ENCODE measurements at places on chromosomes 11 and 22.

- DNase-seq: no peak
These were observed 43.1 kb downstream of the LDLRAD3 start for GRCh38 chr11:35986947-35987346.

DNA sequence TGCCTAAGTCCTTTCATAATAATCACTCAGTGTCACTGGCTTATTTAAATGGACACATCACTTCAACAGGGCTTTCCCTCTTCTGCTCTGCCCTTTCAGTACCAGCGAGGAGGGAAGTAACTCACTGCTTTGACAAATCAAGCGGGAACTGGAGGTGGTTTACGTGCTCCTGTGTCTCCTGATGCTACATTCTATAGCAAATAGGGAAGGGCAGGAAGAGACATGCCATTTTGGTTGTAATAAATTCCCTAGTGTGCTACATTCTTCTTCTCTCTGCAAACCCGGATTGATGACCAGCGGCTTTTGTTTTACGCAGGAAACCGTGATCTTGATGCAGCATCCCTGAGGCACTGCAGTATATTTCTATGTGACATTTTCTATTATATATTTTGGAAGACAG is 371.1 kb upstream of the SYN3 start:
- no peak for DNase-seq

- no peak for DNase-seq
These were observed 17.1 kb upstream of the ADORA2A start for GRCh38 chr22:24410110-24410856.

DNA sequence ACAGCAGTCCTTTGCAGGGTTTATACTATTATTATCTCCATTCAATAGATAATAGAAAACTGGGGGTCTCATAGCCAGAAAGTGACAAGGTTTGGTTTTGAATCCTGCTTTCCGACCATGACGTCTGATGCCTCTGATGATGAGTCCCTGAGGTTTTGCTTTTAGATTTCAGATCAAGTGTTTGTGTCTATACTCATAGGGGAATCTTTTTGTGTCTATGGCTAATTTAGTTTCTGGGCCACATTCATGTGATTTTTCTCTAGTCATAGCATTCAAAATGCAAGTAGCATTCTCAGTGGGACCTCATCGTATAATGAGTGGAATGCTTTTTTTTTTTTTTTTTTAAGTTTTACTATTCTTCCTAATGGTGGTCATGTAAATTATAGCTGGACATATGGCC is 72.9 kb downstream of the TNRC6B start:
- no peak for DNase-seq

- no peak for DNase-seq
These were observed 72.9 kb upstream of the ANO1 start for GRCh38 chr11:70005107-70005818.

- DNase-seq: no peak
These were observed 24.1 kb upstream of the MYRF start for GRCh38 chr11:61728066-61728939.

DNA sequence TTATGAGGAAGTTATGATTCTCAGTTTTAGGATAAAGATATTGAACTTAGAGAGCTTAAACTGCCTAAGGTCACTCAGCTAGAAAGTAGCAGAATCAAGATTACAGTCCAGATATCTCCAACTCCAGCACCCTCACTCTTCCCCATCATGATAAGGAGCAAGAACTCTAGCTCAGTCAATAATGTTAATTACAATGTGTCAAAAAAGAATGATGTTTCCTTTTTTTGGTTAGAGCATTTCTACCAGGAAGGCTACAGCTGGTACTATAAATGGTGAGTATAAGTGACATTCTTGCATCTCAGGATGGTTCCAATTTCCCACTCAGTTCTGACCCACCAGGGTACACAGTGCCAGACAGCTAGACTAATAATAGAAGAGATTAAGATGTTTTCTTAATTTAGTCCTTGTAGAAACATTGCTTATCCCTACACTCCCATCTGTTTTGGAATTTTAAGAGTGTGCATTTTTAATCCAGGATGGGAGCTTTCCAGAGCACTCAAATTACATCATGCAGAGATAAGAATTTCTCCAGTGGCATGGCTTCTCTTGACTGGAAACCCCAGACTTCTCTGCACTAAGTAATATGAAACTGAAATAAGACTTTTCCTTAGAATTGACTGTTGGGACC is 21.6 kb upstream of the BBOX1 start:
- no peak for DNase-seq

DNA sequence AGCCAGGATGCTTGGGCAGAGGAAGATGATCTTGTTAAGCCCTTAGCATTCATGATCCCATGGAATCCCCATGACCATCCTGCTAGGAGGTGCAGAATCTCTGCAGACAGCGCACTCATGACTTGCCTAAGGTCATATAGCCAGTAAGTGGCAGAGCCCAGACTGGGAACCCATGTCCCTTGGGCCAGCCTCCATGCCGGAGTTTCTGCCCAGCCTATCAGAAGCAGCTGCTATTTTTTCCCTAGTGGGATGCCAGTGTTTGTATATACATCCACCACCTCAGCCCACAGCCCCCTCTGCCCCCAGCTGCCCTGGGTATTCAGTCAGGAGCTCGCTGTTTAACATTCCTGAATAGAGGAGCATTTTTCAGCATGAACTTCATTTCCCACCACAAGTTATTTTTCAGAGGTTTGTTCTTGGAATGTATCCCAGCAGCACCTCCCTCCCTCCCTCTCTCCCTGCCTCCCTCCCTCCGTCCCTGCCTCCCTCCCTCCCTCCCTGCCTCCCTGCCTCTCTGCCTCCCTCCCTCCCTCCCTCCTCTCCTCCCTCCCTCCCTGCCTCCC is 34.4 kb upstream of the SUSD2 start:
- DNase-seq: peak; percentile 69

DNA sequence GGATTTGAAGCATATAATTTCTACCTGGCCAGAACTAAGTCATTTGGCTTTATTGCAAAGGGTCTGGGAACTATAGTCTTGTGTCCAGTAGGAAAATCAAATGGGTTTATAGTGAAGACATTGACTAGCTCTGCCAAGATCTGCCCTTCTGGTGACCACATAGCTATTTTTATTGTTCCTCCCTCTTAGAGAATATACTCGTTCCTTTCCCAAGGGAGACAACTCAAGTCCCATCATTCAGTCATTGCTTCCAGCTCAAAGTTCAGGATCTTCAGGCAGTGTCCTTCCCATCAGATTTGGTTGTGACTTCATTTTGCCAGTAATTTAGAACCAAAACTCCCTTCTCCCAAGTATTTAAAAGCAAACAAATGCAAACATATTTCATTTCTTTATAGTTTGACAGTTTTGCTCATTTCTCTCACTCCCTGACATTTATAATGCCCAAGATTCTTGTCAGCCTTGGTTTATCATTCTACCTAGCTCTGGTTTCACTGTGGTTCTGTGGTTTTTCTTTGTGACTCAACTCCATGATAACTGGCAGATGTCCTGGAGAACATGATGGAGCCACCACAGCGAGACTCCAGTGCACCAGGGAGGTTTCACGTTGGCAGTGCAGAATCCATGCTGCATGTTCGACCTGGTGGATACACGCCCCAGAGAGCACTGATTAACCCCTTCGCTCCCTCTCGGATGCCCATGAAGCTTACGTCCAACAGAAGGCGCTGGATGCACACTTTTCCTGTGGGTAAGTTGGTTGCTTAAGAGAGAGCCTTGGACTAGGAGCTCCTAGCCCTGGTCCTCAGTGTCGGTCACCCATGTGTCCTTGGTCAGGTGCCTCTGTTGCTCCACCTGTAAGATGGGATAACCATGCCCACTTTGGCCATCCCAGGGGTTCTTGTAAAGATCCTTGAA is 64.9 kb downstream of the DEPDC5 start:
- DNase-seq: no peak

DNA sequence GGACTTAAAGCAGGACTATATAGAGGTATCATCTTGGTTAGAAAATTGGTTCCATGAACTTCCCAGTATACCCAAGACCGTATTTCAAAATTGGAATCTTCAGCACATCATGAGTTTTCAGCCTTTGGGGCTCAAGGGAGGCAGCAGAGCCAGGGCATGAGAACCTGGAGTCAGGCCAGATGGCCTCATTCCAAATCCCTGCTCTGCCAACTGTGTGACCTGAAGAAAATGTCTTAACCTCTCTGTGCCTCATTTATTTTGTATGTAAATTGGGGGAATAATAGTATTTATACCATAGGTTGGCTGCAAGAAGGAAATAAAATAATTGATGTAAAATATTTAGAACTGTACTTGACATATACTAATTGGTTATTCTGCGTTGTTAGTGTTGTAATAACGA is 987.6 kb downstream of the TBC1D22A start:
- DNase-seq: peak; percentile 34

- DNase-seq: no peak
These were observed 61.8 kb downstream of the OTOG start for GRCh38 chr11:17608821-17609220.

DNA sequence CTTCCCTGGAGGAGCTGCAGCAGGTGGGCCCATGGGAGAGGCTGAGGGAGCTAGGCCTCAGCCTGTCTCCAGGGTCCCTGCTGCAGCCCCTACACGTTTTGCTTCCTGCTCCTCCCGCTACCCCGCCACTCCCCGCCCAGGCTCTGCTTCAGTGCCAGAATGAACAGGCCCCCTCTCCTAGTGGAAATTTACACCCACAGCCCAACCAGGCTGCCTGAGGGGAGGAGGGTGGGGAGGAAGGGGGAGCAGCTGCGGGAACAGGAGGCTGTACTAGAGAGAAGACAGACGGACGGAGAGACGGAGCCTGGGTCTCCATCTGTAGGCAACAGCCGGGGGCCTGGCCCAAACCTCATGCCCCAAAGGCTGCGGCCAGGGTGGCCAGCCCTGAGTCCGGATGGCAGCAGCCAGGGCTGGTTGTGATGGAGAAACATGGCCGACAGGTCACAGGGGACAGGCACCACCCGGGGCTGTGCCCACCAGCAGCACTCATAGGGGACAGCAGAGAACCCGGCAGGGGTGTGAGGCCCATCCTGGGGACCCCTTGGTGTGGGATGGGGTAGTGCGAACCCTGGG is 20.6 kb downstream of the FLRT1 start:
- peak; percentile 88 for DNase-seq

GRCh38 chr11:11706028-11706427 is 84.2 kb upstream of the GALNT18 start:
- DNase-seq: peak; percentile 28

DNA sequence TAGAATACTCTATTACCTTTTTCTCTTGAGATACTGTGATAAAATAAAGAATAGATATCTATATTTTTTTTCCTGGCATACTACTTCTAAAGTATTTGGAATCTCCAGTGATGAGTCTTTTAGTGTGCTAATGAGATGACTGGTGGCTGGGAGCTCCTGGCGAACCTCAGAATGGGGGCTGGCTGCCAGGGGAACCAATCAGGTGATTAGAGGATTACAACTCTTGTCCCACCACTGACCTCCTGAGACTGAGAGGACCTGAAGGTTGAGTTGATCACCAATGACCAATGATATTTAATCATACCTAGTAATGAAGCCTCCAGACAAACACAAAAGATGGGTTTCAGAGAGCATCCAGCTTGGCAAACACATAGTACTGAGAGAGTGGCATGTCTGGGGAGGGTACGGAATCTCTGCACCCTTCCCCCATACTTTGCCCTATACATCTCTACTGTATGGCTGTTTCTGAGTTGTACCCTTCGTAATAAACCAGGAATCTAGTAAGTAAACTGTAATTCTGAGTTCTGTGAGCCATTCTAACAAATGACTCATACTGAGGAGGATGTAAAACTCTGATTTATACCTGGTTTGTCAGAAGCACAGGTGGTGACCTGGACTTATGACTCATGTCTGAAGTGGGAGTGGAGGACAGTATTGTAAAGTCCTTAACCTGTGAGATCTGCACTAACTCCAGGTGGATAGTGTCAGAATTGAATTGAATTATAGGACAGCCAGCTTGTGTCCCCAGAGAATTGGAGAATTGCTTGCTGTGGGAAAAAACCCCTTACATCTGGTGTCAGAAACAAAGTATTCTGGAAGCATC is 325.3 kb upstream of the LRRC4C start:
- DNase-seq: no peak

GRCh38 chr22:28019360-28019759 is 100.3 kb upstream of the PITPNB start:
- DNase-seq: no peak

GRCh38 chr22:17845327-17845726 is 71.1 kb upstream of the BID start:
- DNase-seq: peak; percentile 87
